ENCODE measurements at places on chromosomes 12 and 14.

- DNase-seq: peak; percentile 22
Observed at GRCh38 chr14:87935886-87936285, 57.1 kb downstream of the GALC start.

- DNase-seq: no peak
Observed at GRCh38 chr12:98058838-98059237, 456.6 kb upstream of the TMPO start.

GRCh38 chr12:109291117-109291516 lies 18.0 kb downstream of the FOXN4 start:
- no peak for DNase-seq

- no peak for DNase-seq
Observed at GRCh38 chr12:111404362-111405148, 1.2 kb upstream of the SH2B3 start.

- DNase-seq: no peak
Observed at GRCh38 chr14:94612174-94612573, at the start of gene SERPINA3. Gene SERPINA3, plus strand, starts transcription at chr14:94612391. Its CDS starts 2,051 bp downstream, at chr14:94614442.

- no peak for DNase-seq
Observed at GRCh38 chr12:29337325-29337724, 43.6 kb downstream of the ERGIC2 start.

DNA sequence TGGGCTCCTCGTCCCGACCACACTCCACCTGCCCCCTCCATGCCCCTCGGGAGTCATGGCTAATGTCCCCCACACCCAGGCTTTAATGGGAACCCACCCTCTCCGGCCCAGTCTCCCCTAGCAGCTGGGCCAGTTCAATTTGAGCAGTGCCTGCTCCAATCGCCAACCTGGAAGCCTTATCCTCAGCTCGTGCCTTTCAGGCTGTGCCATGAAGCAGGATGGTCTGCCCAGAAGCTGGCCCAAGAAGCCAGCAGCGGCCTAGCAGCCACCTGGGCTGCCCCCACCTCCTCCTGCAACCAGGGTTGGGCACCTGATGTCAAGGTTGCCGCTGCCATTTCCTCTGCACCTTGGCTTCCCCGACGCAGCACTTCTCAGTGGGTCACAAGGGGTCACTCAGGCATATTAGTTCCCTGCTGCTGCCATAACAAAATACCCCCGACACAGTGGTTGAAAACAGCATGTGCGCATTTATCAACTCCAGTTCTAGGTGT lies 2.3 kb upstream of the CLBA1 start:
- DNase-seq: no peak

GRCh38 chr12:92221656-92222315 lies 76.1 kb upstream of the BTG1 start:
- DNase-seq: no peak

- DNase-seq: no peak
Observed at GRCh38 chr14:93973607-93974006, 2.8 kb downstream of the ASB2 start.

- no peak for DNase-seq
Observed at GRCh38 chr12:65756956-65757511, 67.2 kb upstream of the HMGA2 start.

GRCh38 chr12:32053881-32054624 lies 52.6 kb upstream of the BICD1 start:
- DNase-seq: no peak

- peak; percentile 13 for DNase-seq
Observed at GRCh38 chr12:80977346-80977745, 39.6 kb upstream of the LIN7A start.

DNA sequence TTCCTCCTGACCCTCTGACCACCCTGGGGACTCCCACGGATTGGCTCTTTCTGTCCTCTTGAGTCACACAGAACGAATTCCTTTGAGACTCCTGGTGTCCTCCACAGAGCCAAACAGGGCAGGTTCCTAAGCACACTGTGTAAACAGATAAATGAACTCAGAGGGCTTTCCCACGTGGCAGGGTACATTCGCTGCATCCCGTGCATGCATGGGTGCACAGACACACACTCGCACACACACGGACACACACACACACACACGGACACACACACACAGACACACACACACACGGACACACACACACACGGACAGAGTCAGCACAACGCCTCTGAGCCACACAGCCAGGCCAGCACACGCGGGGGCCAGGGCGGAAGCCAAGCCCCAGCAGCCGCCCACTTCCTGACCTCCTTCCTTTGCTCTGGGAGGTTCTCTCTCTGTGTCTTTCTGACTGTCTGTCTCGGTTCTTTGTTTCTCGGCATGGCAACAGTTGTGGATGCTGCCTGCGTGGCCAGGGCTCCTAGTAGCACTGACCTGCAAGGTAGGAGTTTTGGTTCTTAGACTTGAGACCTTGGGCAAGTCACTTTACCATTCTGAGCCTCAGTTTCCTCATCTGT lies 706 bp downstream of the CRACR2A start:
- DNase-seq: peak; percentile 33

DNA sequence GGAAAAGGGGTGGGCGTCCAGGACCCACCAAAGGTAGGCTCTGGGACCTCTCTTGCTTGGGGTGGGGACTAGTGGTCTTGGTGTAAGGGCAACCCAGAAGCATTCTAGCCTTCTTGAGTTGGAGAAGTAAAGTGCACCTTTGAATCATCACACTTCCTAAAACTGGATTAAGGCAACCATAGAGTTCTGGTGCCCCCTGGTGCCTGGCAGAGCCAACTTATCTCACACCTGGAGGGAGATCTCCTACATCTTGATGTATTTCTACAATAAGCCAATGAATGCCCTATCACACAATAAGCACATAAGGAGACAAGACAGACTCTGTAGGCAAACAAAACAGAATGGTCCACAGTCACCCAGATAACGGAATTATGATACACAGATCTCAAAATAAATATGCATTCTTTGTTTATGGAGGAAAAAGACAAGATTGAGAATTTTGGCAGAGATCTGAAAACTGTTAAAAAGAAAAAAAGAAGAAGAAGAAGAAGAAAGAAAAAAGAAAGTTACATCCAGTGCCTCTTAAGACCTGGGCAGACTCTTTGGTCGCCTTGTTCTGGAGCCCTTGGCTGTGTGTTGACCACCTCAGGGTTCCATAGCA lies 95.9 kb upstream of the PPP2R5C start:
- DNase-seq: peak; percentile 30

- no peak for DNase-seq
Observed at GRCh38 chr12:18898470-18898869, 160.6 kb downstream of the CAPZA3 start.

GRCh38 chr12:125314051-125314755 lies 249.0 kb downstream of the AACS start:
- DNase-seq: no peak

DNA sequence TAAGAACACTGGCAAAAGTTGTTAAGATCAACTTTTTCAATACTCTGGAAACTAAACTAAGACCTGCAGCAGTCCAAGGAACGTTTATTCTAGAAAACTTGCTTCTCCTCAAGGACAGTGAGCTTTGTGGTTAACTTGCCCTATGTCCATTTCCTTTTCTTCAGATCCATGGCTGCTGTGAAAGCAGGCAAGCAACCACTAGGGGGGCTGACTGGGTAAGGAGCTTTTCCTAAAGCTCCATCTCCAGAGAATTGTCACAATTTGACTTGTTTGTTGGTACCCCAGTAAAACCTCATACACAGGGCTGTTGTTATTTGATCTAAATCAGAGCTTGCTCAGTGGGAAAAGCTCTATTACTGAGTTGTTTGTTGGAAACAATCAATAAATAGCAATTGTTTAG lies 10.1 kb upstream of the RPL10L start:
- no peak for DNase-seq

- DNase-seq: peak; percentile 13
Observed at GRCh38 chr12:117836999-117837736, 131.6 kb downstream of the KSR2 start.

DNA sequence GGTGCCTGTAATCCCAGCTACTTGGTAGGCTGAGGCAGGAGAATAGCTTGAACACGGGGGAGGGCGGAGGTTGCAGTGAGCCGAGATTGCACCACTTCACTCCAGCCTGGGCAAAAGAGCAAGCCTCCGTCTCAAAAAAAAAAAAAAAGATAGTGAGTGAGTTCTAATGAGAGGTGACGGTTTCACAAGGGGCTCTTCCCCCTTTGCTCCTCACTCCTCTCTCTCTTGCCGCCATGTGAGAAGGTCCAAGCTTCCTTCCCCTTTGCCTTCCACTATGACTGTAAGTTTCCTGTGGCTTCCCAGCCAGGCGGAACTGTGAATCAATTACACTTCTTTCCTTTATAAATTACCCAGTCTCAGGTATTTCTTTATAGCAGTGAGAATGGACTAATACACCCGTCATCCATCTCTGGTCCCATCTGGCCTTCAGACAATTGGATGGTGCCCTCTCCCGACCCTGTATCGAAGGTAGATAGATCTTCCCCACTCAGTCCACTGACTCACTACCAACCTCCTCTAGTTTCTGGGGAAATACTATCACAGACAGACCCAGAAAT lies 27.0 kb upstream of the RCOR1 start:
- no peak for DNase-seq

GRCh38 chr12:62629413-62629812 lies 162.8 kb downstream of the MON2 start:
- DNase-seq: no peak

DNA sequence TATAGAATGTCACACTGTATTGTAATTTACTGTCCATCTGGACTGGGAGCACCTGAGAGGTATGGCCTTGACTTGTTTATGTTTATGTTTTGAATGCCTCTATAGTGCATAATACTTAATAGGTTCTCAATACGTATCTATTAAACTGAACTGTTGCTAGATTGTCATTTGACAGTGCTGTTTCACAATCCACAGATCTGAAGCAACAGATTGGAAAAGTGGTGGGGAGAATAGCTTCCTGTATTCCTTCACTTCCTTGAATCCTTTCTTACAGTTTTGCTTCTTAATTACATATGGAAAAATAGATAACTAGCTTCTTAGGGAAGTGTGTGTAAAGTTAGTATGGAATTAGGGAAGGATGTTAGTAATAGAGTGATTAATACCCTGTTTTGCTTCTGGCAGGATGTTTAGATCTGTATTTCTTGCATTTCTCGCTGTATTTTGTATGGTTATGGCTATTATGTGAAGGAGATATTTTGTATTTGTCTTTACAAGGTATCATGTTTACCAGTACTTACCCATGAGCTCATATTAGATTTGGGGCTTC lies 4.5 kb downstream of the CNOT2 start:
- no peak for DNase-seq

DNA sequence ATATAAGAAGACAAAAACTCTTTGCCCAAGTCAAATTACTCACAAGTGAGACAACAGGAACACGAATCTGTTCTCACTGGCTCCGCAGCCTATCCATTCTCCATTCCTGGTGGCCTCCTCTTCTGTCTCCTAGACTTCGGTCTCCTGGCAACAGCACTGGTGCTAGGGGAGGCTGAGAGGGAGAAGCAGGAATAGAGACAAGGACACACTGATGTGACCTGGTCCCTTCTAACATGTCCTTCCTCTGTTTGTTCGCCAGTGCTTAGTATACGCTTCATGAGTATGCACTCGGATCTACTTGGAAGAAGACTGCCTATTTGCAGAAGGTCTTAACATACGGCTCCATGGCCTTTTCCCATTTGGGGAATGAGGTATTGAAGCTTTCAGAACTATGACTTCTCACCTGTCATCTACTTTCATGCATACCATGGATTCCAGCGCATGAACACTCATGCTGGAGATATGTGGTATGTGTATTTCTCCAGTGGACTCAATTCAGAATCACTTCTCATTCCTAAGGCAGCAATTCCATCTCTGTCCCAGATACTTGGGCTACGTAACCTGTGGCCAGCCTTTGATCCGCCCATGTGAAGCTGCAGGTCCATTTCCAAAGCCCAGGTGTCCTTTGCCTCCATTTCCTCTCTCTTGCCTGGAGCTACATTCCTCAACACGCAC lies 33.9 kb downstream of the BHLHE41 start:
- DNase-seq: no peak

- DNase-seq: no peak
Observed at GRCh38 chr12:24256684-24257083, 307.2 kb upstream of the SOX5 start.

- DNase-seq: no peak
Observed at GRCh38 chr12:132363661-132364347, 34.4 kb upstream of the GALNT9 start.

GRCh38 chr12:44889162-44889561 lies 13.0 kb upstream of the NELL2 start:
- no peak for DNase-seq

DNA sequence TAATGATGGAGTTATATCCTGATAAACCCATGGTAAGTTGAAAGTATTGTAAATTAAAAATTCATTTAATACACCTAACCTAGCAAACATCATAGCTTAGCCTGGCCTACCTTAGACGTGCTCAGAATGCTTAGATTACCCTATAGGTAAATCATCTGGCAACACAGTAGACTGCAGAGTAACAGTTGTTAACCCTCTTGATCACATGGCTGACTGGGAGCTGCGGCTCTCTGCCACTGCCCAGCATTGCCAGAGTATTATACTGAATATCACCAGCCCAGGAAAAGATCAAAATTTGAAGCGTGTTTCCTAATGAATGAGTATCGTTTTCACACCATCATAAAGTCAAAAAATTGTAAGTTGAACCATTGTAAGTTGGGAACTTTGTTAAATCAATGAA lies 17.8 kb upstream of the TMPRSS12 start:
- DNase-seq: peak; percentile 26

DNA sequence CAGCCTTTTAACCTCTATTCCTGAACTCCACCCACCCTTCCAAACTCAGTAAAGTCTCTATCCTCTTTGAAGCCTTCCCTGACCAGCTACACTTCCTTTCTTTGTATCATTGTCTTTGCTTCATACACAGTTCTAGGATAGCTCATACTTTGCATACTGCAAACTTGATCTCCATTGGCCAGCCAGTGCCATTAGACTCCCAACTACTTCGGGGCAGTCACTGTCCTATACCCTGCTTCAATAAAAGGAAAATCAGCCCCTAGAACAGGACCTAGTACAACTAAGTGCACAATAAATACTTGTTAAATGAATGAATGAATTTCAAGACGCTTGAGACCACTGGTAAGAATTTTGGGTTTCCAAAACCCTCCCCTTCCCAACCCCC lies 521 bp upstream of the PIP4K2C start:
- peak; percentile 43 for DNase-seq

DNA sequence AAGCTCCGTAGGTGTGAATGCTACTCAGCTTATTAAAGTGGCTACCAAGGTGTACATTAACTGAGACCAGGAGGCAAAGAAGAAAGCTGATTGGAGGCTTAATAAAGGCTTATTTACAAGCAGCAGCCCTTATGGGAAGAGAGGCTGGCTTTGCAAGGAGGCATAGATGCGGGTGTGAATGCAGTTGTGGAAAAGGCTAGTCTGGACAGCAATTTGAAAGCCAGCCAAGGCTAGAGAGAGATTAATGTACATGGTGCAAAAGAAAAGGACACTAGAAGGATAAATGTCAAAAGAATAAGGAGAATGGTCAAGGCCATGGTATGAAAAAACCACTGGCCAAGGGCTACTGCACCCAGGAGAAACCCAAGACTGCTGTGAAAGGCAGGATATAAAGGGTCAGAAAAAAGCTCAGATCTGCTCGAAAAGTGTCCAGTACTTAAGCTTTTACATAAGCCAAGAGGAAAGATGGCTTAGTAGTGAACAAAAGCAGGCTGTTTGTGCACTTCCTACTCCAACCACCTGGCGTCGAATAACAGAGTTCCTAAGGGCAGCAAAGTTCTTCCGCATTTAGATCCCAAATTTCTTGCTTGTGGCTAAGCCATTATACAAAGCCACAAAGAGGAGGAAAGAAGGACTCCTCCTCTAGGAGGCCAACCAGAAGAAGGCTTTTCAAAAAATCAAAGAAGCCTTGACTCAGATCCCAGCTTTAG lies 24.0 kb downstream of the KLRK1 start:
- no peak for DNase-seq

GRCh38 chr12:2690348-2691005 lies 104.3 kb upstream of the FKBP4 start:
- no peak for DNase-seq
